ENCODE measurements at places on chromosomes 5 and 9.

- no peak for DNase-seq
Measured at GRCh38 chr9:137221506-137222111, 431 bp downstream of the RNF208 start.

DNA sequence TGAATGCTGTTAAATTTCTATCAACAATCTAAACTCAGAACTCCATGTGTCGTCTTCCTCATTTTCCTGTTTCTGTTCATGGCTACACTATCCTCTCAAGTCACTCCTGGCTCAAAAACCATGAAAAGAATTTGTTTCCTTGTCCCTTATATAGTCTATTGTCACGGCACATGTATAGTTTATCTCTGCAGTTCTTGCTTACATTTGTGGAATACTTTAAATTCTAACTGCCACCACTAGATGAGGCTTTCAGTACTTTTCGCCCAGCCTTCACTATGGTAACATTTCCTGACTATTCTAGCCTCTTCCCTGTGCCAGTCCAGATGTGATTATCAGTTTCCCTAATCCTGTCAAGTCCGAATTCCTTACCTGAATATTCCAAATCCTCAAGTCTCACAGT is 34.6 kb downstream of the PKD2L2 start:
- no peak for DNase-seq

GRCh38 chr9:136018257-136019031 is 57.3 kb upstream of the UBAC1 start:
- DNase-seq, result no peak

- peak; percentile 15 for DNase-seq
Measured at GRCh38 chr5:31825518-31826068, 186.7 kb downstream of the PDZD2 start.

- no peak for DNase-seq
Measured at GRCh38 chr5:125446986-125447385, 700.5 kb upstream of the ZNF608 start.

DNA sequence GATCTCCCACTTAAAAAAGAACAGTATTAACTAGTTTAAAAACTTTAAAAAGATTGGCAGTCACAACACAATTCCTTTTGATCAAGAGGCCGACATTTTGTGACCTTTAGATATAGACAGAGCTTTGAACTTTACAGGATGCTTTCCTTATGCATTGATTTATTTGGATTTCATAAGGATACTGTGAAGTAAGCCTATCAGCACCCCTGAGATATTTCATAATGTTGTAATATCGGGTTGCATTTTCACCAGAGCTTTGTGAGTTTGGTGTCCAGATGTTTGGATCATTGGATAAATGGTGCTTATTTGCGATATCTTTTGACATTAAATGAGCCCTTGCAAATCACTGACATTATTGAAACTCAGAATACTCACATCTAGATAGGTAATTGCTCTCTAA is 7.7 kb downstream of the PALM2AKAP2 start:
- DNase-seq, result no peak

- DNase-seq, result no peak
Measured at GRCh38 chr9:12667892-12668291, 25.3 kb upstream of the TYRP1 start.

GRCh38 chr5:8478326-8478725 is 609.4 kb downstream of the MTRR start:
- DNase-seq, result no peak

DNA sequence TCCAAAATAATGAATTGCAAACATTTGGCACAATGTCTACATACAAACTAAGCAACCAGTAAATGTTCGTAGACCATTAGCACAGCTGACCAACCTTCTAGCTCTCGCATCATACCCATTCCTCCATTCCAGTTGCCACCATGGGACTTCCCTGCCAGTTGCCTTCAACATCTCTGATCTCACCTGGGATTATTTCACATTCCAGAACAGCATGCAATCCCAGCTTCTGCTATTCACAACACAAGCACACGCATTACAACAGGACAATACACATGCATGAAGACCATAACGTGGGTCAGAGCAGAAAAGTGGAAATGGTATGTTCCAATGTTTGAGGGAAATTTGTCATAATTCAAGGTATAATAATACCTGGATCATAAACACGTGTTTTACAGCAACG is 848.2 kb upstream of the DMAC1 start:
- DNase-seq, result no peak

- no peak for DNase-seq
Measured at GRCh38 chr5:151683986-151684588, 2.6 kb downstream of the SPARC start.

DNA sequence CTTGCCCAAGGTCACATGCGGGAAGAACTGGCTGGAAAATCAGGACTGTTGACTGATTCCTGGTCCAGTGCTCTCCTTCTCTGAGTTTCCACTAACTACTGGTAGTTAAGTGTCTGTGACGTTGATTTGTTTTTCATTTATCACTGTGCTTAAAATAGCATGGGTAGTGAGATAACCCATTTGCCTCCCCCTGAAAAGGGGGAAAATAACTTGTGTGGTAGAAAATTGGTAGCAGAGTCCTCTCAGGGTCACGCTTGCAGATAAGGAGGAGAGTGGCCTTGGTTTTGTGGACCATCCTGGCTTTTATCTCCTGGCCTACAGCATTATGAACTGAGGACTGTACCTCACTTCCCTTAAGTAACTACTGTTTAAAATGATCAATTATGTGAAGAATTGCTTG is 10.9 kb downstream of the FUBP3 start:
- DNase-seq, result no peak

GRCh38 chr5:87154191-87154590 is 113.5 kb upstream of the RASA1 start:
- DNase-seq, result no peak

- DNase-seq, result no peak
Measured at GRCh38 chr9:136143215-136144001, 24.7 kb upstream of the TMEM250 start.

DNA sequence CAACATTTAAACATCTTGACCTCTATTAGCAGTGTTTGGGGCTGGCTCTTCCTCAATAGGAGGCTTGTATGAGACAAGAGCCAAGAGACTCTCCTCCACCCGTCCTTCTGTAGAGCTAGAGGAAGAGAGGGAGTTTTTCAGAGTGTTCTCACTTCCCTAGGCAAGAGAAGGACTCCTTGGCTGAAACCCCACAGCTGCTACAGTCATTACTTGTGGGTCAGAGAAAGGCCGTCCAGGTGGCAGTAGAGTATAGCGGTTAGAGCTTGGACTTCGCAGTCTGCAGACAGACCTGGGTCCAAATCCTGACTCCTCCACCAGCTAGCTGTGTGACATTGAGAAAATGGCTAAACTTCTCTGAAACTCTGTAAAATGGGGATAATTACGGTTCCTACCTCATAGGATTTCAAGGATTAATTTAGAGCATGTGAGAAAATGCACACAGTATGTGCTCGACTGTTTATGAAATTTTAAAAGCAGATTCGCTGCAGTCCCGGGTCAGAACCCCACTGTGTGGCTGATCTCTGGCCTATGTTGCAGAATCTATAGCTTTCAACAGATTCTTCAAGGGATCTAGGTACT is 80.8 kb upstream of the ARAP3 start:
- no peak for DNase-seq

GRCh38 chr9:105194234-105194633 is 50.2 kb upstream of the SLC44A1 start:
- DNase-seq, result no peak

GRCh38 chr9:130639124-130639765 is 25.1 kb upstream of the PRDM12 start:
- DNase-seq, result no peak

DNA sequence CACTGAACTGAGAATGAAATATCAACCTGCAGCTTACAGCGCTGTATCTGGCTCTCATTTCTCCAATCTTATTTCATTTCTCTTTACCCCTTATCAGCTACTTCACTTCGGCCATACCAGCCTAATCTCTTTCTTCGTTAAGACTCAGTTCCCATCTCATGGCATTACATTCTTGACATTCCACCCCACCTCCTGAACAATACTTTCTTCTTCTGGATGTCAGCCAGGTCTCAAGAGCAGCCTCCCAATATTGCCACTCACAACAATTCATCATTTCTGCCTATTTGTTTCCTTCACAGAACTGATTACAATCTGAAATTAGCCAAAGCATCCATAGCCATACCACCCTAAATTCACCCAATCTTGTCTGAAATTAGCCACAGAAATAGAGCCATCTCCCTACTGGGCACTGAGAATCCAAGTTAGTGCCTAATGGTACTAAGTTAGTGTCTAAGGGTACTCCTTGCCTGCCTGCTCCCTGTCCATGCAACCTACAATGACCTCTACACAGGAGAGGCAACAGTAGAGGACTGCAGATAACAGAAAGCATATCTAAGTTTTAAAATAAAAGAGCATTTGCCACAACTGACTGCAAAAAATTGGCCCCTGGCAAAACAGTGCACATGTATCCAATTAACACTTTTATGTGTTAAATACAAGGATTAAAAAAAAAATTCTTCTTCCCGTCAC is 35.2 kb downstream of the SETX start:
- DNase-seq, result no peak

DNA sequence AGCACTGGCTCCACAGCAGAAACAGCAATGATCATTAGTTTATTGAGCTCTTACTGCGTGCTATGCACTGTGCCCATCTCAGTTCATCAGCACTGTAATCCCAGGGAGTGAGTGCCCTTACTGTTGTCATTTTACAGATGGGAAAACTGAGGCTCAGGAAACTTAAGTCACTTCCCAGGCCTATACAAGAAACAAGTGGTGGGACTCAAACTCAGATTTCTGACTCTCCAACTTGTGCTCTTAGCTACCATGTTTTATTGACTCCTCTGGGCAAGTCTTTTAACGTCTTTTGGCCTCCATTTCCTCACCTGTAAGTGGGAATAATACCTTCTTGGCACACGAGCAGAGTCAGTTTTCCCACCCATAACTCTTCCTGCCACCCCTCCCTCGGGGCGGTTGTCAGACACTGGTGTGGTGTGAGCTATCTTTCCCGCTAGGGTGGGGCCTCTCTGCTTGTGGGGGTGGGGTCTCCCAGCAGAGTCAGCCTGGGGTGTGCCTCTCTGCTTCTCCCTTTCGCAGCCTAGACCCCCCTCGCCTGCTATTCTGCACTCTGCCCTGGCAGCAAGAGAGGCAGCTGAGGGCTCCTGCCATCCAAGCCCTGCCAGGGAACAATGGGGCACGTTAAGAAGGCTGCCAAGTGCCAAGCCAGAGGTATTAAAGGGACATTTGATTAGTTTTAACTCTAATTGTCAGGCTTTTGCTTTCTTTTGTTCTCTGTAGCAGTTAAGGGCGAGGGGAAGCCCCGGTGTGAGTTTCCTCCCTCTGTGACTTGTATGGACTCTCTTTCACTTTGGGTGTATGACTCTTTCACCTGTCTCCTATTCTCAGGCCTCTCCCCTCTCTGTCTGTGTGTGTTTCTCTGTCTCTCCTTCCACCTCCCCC is 12.1 kb downstream of the GALNT10 start:
- DNase-seq, result peak; percentile 35

DNA sequence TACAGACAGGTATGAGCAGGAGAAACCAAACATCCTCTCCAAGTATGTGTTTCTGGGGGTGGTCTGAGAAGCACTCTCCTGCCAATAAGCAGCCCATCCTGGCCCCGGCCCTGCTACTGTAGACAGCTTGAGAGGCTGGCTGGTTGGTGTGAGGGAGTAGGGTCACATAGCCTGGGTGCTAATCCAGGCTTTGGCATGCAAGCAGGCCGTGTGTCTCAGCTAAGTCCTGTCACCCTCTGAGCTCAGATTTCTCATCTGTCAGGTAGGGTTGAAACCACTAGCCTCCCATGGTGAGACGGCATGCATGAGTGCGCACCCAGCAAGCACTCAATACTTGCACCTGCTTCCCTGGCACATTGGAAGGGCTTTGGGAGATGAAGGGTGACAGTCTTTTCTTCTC is 49.8 kb upstream of the PHYKPL start:
- no peak for DNase-seq

DNA sequence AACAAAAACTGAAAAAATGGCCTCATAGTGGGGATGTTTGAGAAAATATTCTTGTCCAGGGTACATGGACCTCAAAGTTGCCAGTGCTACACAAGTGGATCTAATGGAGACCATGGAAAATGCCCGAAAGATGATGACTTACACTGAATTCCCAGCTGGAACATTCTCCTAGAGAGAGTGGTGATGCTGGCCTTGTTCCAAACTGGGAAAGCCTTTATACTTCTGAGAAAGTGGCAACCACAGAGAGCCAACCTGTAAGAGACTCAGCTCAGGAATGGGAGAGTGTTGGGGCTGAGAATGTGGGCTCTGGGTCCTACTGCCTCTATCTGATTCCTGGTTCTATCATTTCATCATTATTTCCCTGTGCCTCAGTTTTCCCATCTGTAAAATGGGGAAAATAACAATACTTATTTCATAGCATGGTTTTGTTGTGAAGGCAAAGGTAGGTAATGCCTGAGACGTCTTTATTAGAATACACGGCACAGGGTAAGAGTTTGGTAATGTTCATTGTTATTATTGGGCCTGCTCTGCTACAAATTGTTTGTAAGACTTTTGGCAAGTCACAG is 229.0 kb upstream of the PANK3 start:
- DNase-seq, result no peak

- no peak for DNase-seq
Measured at GRCh38 chr5:158233735-158234322, 374.9 kb upstream of the CLINT1 start.
